Stimulated activated CD8-positive, alpha-beta memory T cell treated with anti-CD3 and anti-CD28 coated beads, Interleukin-15, amount 100 ng/mL, for 1 hour (primary cell): ENCODE measurements at places on chromosomes 2 and 18.

GRCh38 chr2:1818404-1818803 is 74.1 kb upstream of the PXDN start:
- DNase-seq, result no peak

DNA sequence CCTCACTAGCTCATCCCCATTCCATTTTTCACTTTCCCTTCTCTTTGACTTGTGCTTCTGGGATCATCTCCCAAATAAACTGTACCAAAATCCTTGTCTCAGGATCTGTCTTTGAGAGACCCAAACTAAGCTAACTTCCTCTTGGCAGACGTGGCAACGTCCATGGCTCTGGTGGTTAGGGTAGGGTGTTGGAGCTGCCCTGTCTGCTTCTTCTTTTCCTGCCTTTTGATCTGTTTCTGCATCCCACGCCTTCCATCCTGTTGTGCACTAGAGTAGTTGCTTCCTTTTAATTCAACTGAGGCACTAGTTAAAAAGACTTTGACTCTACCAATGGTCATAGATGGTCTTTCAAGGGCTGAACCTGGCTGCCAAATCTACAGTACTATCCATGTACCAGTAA is 5.5 kb upstream of the MAP4K4 start:
- DNase-seq, result no peak

DNA sequence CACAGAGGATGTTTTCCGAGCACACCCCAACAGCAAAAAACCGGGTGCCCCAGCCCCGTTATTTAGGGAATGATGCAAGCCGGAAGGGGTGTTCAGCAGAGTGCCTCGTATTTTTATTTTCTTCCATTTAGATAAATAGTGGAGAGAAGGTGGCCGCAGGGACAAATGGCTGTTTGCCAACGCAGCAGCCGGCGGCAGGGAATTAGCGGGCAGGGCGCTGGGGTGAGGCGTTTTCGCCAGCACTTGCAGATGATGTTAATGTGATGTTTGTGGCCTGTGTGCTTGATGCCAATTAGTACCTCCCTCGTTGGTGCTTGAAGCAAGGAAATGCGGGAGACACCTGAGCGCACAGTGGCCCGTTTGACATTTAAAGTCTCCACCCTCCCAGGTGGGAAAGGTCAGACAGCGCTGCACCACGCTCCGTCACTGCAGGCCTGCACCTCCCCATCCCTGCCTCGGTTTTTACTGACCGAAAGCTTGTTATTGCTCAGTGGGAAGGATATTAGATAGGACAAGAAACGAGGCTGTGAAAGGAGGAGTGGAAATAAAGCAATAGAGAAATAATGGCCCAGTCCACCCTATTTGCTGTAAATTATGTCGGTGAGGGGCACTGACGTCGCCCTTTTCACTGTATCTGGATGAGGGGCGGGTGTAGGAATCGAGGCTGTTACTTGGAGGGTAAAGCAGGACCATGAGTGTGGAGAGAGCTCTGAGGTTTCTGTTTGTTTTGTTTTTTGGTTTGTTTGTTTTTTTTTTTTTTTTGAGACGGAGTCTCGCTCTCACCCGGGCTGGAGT is 39.1 kb downstream of the NFATC1 start:
- no peak for DNase-seq

DNA sequence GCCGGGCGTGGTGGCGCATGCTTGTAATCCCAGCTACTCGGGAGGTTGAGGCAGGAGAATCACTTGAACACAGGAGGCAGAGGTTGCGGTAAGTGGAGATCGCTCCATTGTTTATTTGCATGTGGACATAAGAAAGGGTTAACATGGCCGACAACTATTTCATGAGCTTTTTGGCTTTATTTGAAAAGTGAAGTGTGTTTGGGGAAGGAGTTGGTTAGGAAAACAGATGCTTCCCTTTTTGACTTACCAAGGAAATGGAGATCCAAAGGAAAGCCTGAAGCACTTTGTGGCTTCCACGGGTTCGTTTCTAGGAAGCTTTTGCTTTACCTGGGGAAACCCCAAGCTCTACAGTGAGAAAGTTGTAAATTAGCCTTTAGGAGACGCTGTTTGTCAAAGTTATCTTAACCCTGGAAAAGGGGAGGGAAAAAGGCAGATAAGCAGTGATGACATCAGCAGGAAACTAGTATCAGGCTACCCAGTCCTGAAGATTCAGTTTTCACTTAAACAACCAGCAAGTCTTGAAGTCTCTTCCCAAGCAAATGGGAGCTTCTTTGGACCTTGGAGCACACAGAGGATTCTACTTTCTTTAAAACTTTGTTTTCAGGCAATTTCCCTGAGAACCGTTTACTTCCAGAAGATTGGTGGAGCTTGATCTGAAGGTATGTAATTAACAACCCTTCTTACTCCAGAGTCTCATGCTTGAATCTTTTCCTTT is at the start of gene CASP10:
Gene CASP10 (plus strand): TSS at position 492 of the 715 bp plus-strand sequence. CDS start 2,637 bp downstream, outside the sequence.
- DNase-seq, result no peak

GRCh38 chr2:201888426-201888800 is 82.1 kb downstream of the CDK15 start:
- no peak for DNase-seq

DNA sequence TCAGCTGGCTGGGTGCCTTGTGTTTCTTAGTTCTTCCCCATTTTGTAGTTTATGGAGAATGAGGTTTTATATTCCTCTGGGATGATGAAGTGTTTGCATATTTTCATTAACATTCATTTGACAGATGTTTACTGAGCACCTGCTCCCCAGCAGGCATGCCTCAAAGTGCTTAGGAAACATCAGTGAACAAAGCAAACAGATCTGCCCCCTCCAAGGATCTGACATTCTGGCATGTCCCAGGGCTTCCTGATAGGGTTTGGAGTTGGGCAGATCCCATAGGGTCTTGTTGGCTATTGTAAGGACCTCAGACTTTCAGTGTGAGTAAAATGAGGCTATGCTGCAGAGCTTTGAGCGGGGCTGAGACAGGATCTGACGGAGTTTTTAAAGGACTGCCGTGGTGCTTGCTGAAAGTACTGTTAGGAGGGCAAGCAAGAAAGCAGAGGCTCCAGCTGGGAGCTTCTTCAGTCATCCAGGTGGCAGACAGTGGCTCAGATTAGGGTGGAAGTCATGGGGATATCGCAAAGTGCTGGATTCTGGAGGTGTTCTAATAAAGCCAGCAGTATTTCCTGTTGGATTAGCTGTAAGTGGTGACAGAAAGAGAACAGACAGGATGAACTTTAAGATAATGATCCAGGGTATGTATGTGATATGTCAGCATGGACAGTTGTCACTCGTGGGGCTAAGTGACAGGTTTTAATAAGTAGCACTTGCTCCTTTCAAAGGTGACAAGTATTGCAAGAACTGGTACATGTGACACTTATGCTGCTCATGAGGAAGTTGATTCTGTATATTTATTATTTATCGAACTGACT is 11.3 kb upstream of the IAH1 start:
- DNase-seq, result no peak

DNA sequence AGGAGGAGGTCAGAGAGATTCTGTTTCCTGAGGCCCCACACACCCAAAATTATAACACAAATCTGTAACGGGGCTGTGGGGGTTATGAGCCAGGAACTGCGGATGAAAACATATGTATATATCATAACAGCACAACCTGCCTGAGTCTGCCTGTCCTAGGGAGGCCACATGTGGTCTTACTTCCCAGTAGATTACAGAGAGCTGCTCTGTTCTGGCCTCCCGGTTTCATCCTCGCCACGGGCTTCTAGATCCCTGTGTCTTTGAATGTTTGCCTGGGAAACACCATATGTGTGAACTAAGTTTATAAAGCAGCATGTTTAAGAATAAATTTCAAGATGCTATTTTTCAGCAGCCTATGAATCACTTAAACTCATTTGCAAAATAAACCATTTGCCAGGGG is 124.0 kb downstream of the TMEM200C start:
- DNase-seq, result no peak

DNA sequence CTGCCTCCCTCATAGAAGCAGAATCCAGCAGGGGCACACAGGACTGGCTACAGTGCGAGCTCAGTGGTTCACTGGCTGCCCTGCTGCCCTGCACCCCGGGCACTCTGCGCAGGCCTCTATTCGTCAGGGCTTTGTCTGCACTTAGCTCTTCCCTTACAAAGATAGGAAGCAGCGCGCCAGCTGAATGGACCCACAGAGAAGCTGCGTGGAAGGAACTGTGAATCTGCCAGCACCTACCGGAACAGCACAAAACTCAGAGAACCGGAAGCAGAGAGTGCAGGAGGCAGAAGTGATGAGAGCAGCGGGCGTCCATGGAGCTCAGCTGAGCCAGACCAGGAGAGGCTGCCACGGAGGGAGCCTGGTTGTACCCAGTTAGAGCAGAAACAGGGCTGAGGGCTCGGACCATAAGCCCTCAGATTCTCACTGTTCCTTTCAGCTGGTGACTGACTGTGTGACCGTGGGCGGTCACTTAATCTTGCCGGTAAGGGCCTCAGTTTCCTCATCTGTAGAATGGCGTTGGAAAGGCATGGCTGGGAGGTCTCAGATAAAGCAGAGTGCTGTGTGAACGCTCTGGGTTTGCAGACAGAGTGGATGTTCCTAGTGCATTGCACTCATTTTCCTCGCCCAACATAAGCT is 23.1 kb upstream of the SLC66A3 start:
- no peak for DNase-seq

DNA sequence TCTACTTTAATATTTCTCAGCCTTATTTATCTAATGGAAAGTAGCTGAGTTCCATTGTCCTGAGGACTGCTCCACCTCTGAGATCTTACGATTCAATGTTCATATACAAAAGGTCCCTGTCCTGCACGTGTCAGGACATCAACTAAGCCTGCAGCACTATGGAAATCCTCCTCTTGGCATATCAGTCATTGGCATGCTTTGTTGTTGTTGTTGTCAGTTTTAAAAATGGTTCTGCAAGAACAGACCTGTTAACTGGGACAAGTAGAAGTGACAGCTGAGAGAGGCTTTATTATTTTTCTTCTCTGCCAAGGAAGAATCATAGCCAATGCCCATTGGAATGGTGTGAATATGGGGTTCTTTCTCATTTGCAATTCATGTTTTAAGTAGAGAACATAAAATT is 450.1 kb upstream of the PKDCC start:
- DNase-seq, result no peak

DNA sequence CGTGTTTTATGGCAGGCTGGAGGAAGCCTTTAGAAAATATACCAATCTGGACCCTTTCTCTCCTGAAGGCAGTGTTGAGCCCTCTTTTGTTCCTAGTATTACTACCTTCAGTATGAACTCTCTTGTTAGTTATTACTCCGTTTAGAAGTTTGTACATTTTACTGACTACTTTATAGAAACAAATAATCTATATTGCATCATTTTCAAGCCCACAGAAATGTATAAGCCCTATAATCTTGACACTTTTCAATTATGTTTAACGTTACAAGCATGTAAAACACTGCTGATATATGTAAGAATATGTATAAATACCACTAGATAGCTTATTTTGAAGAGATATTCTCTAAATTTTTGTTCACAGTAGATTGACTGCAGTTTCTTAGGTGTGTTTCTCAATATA is 64.0 kb downstream of the SLC25A12 start:
- no peak for DNase-seq

DNA sequence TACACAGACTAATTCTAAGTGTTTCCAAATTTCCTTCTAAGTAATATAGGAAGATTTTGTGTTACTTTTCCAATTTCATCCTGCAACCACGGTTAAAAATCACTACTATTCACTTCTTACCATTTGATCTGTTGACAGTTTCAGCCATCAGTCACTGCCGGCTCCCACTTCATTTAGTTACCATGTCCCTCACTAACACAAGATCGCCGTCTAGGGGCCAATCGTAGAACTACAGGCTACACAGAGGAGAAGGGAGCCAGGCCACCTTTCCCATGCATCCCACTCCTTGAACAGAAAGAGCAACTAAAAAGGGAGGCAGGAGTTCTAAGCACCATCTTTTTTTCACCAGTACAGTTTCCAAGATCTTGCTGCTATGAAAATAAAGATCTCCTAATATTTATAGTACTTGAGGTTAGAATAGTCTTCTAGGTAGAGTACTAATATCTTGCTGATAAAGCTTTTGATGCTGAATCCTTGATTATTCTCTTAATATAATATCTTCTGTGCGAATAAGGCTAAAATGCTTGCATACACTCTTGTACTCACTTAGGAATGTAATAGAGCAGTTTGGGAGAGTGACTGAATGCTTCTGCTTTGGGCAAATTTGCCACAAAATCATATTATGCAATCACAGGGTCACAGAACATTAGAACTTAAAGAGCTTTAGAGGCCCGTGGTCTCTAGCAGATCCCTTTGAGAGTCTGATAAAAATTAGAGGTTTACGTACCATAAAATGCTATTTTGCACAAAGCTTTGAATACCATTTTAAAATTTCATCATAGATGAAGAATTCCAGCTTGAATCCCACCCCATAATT is 39.5 kb upstream of the CYP1B1 start:
- DNase-seq, result peak; percentile 32

GRCh38 chr18:12694032-12694431 is 8.5 kb downstream of the CEP76 start:
- no peak for DNase-seq

DNA sequence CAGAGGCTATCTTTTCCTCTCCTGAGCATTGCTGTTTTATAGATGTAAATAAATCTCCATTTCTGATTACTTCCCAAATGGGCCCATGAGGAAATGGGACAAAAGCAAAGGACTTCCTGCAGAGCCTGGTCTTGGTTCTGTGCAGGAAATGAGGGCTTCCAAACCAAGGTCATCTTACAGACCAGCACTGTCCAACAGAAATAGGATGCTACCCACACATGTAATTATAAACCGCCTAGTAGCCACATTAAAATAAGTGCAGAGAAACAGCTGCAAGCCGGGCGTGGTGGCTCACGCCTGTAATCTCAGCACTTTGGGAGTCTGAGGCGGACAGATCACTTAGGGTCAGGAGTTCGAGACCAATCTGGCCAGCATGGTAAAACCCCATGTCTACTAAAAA is 6.2 kb downstream of the TTL start:
- no peak for DNase-seq

GRCh38 chr2:134416018-134416417 is 162.1 kb downstream of the MGAT5 start:
- no peak for DNase-seq

DNA sequence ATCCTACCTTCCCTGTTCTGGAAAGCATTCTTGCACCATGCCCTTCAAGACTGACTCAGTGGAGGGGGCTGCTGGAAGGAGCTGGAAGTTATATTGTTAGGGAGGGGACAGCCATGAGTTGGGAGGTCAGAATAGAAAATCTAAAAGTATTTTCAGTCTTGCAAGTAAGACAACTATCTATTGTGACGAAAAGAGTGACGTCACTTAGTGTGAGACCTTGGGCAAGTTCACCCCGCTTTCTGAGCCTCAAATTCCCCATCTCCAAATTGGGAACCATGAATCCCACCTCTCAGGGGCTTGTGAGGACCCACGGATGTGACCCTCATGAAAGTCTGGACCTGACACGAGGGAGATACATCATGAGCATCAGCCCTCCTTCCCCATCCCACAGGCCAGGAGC is 46.5 kb downstream of the FOSL2 start:
- no peak for DNase-seq

DNA sequence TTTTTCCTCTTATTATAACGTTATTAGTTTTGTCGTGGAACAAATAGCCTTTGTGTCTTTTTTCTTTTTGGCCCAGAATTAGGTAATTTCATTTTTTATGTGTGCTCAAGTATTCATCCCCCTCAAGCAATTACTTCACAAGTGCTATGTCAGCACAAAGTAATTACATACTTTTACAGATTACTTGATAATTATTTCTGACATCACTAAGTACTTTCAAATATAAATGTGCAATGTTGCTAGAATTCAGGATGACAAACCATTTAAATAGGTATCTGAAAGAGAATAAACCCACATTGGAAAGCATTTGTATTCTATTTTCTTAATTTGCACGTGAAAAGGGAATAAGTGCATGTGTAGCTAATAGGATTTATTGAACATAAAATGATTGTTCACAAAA is 238.2 kb downstream of the CDH7 start:
- no peak for DNase-seq

- DNase-seq, result no peak
Observed at GRCh38 chr2:160156665-160157064, 43.4 kb downstream of the ITGB6 start.

GRCh38 chr2:64141674-64142405 is 2.4 kb downstream of the PELI1 start:
- DNase-seq, result no peak
